ENCODE measurements at places on chromosomes 4 and X. TPM values are rescaled to one million over a fixed set of nuclear protein-coding genes. Genes with fewer than 3 reads are reported as not detected.

C4orf17 gene
- total RNA-seq: not detected

CLGN gene
- total RNA-seq: 0.11 TPM

TAF7L gene
- total RNA-seq: 0.11 TPM

- DNase-seq: no peak
- no peak overlapping the region for H3K4me3 ChIP-seq
- H3K36me3 ChIP-seq: no peaks in the 10 kb centered on the region
Observed at GRCh38 chr4:134465417-134465816, 263.8 kb upstream of the PABPC4L start.

ZNF630 gene
- total RNA-seq: 0.25 TPM

GRCh38 chr4:185307136-185307950 is 88.4 kb downstream of the LRP2BP start:
- no peaks in the 10 kb centered on the region for H3K27me3 ChIP-seq
- H3K4me3 ChIP-seq: no peak overlapping the region
- DNase-seq: no peak
- no peak overlapping the region for H3K27ac ChIP-seq
- H3K36me3 ChIP-seq: peaks cover 30% of the 10 kb centered on the region

DNA sequence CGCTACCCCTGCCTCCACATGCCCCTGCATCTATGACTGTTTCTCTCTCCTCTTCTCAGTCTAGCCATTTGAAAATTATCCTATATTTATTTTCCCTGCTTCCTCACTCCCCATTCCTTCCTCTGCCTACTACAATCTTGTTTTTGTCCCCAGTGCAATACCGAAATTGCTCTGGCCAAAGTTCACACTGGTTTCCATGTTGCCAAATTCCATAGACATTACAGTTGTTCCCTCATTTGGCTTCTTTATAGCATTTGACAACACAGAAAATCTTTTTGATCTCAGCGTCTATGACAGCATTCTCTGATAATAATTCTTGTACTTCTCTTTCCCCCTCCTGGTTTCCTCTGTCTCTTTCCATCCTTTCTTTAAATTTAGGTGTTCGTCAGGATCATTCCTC is 99.4 kb downstream of the GPR82 start:
- H3K4me3 ChIP-seq: no peak overlapping the region
- no peaks in the 10 kb centered on the region for H3K27me3 ChIP-seq
- H3K36me3 ChIP-seq: peaks cover 10% of the 10 kb centered on the region

RRAGB gene
- total RNA-seq: 6.4 TPM

PHEX gene
- total RNA-seq: 7.6 TPM

- H3K27me3 ChIP-seq: peaks cover 43% of the 10 kb centered on the region
- H3K4me1 ChIP-seq: no peaks in the 10 kb centered on the region
- DNase-seq: no peak
- no peaks in the 10 kb centered on the region for H3K36me3 ChIP-seq
- no peak overlapping the region for H3K4me3 ChIP-seq
- no peak overlapping the region for H3K27ac ChIP-seq
Observed at GRCh38 chr4:61200916-61201526, 895 bp downstream of the ADGRL3 start.

- peaks cover 37% of the 10 kb centered on the region for H3K36me3 ChIP-seq
- no peaks in the 10 kb centered on the region for H3K27me3 ChIP-seq
- DNase-seq: no peak
- H3K4me3 ChIP-seq: no peak overlapping the region
Observed at GRCh38 chr4:38065176-38065575, 105.0 kb downstream of the PTTG2 start.

DNA sequence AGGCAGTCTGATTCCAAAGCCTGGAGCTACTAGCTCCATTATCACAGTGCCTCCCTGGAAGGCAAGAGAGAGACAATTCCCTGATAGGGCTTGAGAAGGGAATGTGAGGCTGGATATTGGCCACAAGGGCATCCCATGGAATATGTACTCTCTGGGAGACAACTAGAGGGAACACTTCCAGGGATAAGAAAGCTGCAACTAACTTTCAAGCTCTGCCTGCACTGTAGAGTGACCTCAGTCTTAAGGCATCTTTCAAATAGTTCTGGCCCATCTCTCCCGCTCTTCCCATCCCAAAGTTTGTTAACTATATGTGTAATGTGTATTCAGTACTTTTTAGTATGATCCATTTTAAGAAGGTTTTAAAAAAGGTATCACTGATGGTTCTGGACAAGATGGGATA is 13.1 kb upstream of the RNF212 start:
- peaks cover 3% of the 10 kb centered on the region for H3K4me1 ChIP-seq
- no peak overlapping the region for H3K4me3 ChIP-seq
- DNase-seq: no peak
- no peak overlapping the region for H3K27ac ChIP-seq
- H3K36me3 ChIP-seq: no peaks in the 10 kb centered on the region
- H3K27me3 ChIP-seq: peaks cover 30% of the 10 kb centered on the region

DNA sequence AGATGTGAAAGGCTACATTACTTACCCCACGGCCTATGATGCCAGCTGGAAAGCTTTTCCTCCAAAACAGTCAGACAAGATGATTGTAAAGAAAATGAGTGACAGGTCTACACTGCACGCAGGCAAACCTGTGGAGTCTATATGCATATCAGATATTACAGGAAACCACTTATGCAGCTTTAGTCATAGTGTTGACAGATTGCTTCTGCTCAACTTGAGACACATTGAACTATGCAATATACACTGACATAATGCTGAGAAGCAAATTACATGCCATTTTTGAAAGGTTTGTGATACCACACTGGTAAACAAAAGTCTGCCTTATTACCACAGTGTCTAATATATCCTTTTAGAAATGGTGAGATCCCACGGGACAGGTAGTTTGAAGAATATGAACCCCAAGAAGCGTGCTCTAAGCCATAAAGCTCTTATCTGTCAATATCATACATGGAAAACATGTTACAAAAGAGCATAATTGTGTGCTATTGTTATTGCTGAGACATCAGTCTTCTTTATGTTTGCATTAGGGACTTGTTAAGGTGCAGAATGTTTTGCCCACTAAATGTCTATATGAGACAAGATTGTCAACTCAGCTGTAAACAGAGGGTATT is 1835.8 kb upstream of the TENM3 start:
- H3K4me1 ChIP-seq: no peaks in the 10 kb centered on the region
- H3K36me3 ChIP-seq: no peaks in the 10 kb centered on the region
- no peak overlapping the region for H3K4me3 ChIP-seq
- no peak for DNase-seq
- no peaks in the 10 kb centered on the region for H3K27me3 ChIP-seq
- H3K27ac ChIP-seq: no peak overlapping the region

GRCh38 chrX:106950381-106950780 is 30.2 kb downstream of the CLDN2 start:
- H3K4me1 ChIP-seq: no peaks in the 10 kb centered on the region
- no peak overlapping the region for H3K27ac ChIP-seq
- no peaks in the 10 kb centered on the region for H3K36me3 ChIP-seq

- no peak overlapping the region for H3K4me3 ChIP-seq
- no peak overlapping the region for H3K27ac ChIP-seq
- H3K4me1 ChIP-seq: peaks cover 2% of the 10 kb centered on the region
- DNase-seq: no peak
- no peaks in the 10 kb centered on the region for H3K27me3 ChIP-seq
Observed at GRCh38 chrX:24355095-24355494, 5.3 kb upstream of the SUPT20HL1 start.

GRCh38 chr4:150960079-150960478 is 55.0 kb downstream of the LRBA start:
- H3K4me3 ChIP-seq: no peak overlapping the region
- H3K36me3 ChIP-seq: peaks cover 41% of the 10 kb centered on the region
- peaks cover 14% of the 10 kb centered on the region for H3K4me1 ChIP-seq
- no peaks in the 10 kb centered on the region for H3K27me3 ChIP-seq
- DNase-seq: no peak
- no peak overlapping the region for H3K27ac ChIP-seq

RNF175 gene
- not detected for total RNA-seq

Data from activated T-helper 2 cell treated with anti-CD3 and anti-CD28 coated beads, Interferon-gamma antibody, Interleukin-2, Interleukin-4, amounts not matched to agents 10 μg/mL and 5 μg/mL and 100 μg/mL, durations not matched to agents 14 hours and 24 hours and 36 hours (primary cell).